ENCODE measurements at places on chromosomes 4 and X.

DNA sequence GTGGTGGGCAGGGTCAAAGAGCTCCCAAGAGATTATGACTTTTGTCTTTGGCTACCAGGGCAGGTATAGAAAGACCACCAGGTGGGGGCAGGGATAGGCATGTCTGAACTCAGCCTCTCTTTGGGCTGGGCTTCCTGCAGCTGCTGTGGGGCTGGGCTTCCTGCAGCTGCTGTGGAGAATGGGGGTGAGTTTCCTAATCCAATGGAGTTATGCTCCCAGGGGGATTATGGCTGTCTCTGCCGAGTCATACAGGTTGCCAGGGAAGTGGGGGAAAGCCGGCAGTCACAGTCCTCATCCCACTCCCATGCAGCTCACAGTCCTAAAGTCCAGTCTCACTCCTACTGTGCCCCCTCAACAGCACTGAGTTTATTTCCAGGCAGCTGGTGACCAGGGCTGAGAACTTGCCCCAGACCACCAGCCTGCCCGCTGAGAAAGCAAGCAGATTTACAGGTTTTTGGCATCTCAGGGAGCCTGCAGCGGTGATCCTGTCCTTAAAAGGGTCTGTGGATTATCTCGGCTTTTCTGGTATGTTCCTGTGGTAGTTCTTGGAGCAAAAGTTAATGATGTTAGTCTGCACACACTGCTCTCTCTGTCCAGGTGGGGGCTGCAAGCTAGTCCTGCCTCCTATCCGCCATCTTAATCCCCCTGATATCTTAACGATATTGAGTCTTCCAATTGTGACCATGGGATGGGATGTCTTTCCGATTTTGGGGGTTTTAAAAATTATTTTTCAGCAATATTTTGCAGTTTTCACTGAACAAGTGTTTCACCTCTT lies 133.4 kb downstream of the RTL9 start:
- no peak for DNase-seq

GRCh38 chrX:40866893-40867292 lies 131.6 kb upstream of the MED14 start:
- no peak for DNase-seq

DNA sequence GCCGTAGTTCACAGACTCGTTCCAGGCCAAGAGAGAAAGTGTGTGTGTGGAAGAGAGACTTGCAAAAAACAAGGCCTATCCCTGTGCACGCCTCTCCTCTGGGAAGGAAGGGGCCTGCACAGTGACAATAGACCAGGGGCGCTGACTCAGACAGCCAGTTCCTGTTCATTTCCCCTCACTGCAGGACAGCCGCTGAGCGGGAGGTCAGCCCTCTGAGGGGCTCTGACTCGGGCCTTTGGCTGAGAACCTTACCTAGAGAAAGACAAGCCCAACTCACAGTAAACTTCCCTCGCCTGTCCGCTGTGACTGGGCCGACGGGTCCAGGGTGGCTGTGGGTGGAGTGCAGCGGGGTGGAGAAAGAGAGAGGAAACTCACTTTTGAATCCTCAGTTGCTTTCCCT lies 52.1 kb downstream of the RTL5 start:
- no peak for DNase-seq

- no peak for DNase-seq
Measured at GRCh38 chrX:12919051-12919450, 12.6 kb downstream of the TLR8 start.

DNA sequence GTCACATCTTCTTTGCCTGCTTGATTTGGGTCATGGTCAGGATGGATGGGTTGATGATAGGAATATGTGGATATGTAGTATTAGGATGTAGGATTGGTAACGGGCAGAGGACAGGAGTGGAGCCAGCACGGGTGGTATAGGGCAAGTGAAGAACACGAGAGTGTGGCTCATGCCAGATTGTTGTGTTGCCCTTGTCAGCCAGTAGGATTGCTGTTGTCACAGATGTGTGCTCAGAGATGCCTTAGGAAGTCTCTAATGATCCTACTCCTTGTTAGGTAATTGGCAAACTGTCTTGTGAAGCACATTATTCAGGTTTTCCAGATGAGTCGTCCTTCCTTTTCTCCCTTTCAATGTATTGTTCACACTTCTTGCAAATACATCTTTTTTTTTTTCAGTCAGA lies 5.5 kb downstream of the ATP10D start:
- DNase-seq, result no peak

- no peak for DNase-seq
Measured at GRCh38 chr4:152176627-152177214, 359.2 kb downstream of the FBXW7 start.

DNA sequence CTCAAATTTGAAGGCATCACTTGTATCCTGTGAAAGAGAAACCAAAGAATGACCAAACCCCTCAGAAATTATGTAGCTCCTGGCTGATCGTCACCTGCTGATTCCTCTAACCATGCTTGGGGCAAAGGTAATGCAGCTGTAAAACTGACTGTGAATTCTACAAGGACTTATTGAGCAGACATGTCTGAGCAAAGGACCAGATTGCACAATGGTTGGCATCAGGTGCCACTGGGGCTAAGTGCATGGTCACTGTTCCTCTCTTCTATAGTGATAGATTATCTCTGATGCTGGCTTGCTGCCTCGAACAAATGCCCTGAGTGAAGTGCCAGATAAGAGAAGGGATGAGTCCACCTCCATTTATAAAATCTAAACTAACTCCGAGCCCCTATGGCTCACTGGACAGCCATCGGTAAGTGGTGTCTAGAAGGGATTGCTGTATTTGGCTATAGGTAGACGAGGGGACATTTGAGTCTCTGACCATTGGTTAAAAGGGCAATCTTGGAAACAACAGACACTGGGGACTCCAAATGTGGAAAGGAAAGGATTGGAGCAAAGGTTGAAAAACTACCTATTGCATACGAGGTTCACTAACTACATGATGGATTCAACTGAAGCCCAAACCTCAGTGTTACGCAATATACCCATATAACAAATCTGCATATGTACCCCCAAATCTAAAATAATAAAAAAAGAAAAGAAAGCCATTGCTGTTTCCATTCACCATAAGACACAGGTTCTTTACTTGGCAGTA lies 110.7 kb upstream of the IGSF1 start:
- DNase-seq, result no peak

DNA sequence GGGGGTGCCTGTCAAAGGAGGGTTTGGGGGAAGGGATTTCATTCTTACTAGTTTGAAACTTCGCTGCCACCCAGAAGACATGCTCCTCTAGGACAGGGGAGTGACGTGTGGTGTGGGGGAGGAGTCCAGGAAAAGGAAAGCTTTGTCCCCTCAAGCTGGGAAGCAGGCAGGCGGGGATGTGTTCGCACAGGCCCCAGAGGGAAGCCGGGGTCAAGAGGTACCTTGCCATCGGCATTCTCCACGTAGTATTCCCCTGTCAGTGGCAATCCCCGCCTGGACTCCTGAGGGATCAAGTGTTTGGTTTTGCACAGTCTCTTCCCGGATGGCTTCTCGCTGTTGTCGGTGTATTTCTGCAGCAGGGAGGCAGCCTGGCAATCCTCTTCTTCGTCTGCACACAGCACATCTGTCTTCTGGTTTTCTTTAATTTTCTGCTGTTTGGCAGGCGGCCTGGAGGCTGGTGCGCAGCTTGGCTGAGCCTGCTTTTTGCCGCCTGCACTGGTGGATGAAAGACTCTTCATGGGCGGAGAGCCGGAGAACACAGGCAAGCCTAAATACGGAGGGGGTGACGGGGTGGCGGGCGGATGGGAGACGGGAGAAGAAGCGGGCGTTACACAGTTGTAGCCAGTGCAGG lies 35.1 kb downstream of the BCOR start:
- no peak for DNase-seq

- no peak for DNase-seq
Measured at GRCh38 chrX:107117993-107118321, 665 bp downstream of the RBM41 start.

DNA sequence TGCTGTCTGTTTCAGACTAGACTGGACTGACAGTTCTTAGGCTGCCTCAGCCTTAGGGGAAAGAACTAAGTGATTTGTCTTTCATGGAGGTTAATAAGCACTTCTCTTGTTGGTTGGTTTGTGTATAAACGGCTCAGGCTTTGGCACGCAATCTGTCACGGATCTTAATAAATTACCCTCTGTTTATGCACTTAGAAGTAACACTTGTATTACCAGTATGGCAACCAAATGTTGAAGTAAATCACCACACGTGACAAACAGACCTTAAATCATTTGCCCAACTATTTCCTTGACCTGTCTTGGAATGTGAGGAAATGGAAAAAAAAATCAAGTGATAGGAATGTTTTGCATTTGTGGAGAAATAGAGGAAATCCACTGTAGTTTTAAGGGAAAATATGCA lies 69.9 kb downstream of the TEX13A start:
- no peak for DNase-seq

DNA sequence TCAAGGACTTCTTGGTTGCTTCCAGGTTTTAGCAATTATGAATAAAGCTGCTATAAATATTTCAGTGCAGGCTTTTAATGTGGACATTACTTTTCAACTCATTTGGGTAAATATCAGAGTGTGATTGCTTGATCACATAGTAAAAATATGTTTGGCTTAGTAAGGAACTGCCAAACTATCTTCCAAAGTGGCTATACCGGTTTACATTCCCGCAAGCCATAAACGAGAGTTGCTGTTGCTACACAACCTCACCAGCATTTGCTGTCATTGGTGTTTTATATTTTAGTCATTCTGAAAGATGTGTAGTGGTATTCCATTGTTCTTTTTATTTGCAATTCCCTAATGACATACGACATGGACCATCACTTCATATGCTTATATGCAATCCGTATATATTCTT lies 30.9 kb upstream of the SPOCK3 start:
- no peak for DNase-seq

DNA sequence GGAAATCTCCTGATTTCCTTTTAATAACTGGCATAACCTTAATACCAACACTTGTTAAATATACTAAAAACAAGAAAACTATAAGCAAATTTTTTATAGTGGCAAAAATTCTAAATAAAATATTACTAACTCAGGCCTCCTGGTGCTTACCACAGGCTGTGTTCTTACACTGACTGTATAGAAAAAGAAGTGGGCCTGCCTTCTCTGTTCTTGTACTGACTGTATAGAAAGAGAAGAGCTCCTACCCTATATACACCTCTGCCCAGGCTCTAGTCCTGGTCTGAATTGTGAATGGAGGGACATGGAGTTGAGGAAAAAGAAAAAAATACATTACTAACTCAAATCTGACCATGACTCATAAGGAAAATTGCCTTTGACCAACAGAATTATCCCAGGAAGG lies 7.5 kb downstream of the ZNF41 start:
- DNase-seq, result no peak

GRCh38 chrX:70336767-70337166 lies 46.9 kb downstream of the KIF4A start:
- DNase-seq, result no peak

GRCh38 chrX:139720136-139720535 lies 12.2 kb upstream of the MCF2 start:
- DNase-seq, result no peak

GRCh38 chrX:139246295-139246694 lies 284.2 kb upstream of the F9 start:
- no peak for DNase-seq

DNA sequence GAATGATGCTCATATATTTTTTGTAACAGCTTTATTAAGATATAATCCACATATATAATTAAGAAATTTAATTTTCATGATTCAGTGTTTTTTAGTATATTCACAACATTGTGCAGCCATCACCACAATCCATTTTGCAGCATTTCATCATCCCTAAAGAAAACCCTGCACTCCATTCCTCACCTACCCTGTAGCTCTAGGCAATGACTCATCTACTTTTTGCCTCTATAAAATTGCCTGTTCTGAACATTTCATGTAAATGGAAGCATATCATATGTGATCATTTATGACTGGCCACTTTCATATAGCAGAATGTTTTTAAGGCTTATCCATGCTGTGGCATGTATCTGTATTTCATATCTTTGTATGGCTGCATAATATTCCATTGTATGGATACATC lies 339.9 kb downstream of the MAPK10 start:
- no peak for DNase-seq

DNA sequence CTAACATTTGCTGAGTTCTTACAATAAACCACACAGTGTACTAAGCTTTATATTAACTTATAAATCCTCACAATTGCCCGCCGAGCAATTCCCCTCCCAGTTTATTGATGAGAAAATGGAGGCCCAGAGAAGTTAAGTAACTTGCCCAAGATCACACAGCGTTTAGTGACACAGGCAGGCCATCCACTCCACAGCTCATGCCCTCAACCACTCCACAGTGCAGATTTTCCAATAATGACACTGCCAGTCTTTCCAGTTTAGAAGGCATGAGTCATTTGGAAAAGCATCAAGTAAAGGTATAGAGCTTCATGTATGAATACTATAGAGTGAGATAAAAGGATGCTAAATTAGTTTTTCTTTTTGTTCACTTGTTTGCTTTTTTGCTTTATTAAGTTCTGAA lies 208.5 kb downstream of the CAMK2D start:
- no peak for DNase-seq

DNA sequence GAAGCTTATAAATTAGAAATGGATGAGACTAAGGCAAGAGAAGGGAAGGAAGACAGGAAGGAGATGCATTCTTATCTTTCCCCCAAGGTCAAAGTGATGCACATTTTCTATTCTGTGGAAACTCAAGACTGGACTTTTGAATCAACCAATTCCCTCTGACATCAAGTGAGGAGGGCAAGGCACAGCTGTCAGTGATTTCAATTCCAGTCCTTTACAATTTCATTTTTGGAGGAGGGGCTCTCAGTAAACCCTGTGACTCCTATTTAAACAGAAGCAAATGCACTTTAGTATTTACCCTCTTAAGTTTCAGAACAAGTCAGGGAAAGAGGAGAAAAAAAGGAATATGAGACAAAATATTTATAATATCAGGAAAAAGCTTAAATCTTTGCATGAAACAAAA lies 134.0 kb downstream of the MGST2 start:
- DNase-seq, result no peak

- no peak for DNase-seq
Measured at GRCh38 chr4:188714501-188714900, 575.3 kb downstream of the TRIML1 start.

DNA sequence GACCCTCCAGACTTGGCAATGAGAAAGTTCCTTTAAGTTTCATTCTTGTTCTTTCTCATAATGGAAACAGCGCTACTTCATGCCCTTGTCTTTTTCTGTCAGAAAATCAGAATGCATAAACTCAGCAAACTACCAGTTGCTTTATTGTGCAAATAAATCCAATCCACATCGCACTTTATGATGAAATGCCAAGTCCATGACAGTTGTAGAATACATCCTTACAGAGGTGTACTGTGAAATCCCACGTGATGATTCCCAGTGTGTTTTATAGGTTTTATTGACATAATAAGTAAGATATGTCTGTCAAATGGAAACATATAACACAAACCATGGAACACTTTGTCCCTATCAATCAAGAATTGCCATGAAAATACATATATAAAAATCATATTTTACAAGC lies 295.0 kb downstream of the PCDH7 start:
- DNase-seq, result no peak

GRCh38 chr4:172813359-172813923 lies 355.2 kb upstream of the GALNT7 start:
- DNase-seq, result no peak

- no peak for DNase-seq
Measured at GRCh38 chr4:84849051-84849640, 117.3 kb downstream of the WDFY3 start.

Data from stimulated activated effector memory CD8-positive, alpha-beta T cell treated with anti-CD3 and anti-CD28 coated beads, Interleukin-12 subunit alpha, Interleukin-12 subunit beta, amount 100 ng/mL, for 72 hours (primary cell).